ENCODE measurements at places on chromosomes 12 and 14.

DNA sequence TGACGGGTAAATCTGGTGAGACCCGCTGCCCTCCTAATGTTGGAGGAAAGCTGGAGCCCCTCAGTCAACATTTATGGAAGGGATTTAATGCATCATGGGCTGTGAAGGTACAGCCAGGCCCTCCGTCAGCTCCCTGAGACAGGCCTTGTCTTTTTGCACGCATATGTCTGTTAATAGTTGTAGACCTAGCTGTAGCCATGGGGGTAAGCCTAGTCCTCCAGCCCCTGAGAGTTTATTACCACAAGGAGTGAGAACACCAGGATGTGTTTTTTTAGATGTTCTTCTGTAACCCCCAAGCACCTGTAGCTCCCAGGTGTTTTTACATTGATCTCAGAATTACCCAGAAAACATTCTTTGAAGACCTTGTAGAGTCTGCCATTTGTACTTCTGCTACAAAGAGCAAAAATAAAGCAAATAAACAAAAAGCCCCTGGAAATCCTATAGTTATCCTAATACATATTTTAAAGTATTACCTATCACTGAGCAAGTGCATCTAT, 25.5 kb downstream of the ETV6 start:
- no peak for DNase-seq

DNA sequence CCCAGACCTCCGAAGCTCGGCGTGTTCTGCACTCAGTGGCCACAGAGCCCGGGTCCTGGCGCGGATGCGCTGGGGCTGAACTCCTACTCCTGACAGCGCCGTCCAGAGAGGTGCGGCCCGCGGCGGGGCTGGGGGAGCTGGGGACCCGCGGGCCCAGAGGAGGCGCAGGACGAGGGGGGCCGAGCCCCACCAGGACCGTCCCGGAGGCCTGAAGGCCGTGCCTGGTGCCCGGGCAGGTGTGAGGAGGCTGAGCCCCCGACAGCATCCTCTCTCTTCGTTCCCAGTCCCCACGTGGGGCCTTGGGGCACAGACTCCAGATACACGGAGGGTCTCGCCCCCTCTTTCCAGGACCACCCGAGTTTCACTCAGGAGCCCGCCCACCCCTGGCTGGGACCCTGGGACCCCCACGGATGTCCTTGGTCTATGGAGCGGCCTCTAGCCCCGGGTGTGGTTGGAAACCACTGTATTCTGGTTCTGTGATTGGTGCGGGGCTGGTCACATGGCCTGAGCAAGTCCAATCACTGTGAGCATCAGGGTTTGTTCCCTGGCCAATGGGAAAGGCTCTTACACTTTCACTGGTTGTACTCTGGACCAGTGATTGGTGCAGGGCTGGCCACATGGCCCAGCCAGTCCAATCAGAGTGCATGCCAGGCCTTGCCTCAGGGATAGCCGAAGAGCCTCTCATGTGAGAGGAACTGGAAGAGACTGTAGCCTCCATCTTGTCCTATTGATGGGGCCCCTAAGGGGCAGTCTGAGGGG, 217.6 kb upstream of the SFSWAP start:
- DNase-seq: peak; percentile 18

GRCh38 chr14:93824518-93825234, 36.4 kb upstream of the PRIMA1 start:
- no peak for DNase-seq

DNA sequence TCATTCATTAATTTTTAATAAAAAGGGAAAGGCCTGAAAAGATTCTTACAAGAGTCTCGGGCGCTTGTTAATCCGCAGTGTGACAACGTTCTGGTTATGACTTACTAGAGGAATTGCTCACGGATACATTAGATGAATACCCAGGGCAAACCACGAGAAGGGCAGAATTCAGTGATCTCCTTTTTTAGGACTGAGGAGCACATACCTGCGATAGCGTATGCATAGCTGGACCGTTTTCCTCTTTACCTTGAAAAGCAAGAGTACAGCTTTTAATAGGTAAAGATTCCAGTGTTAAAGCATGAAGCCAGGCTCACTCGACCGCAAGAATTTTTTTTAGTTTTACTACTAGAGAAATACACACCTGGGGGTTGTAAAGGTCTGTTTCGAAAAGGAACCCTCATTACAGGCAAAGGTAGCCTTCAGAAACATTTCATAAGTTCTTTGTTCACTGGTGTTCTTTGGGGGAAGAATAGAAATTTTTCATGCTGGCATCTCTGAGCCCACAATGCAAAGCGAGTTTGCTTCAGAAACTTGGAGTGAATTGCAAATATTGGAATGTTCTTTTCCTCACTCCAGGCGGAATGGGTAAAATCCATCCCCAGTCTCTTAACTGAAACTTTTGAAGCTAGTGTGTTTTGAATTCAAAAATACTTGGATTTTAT, 953 bp downstream of the MAPK1IP1L start:
- no peak for DNase-seq

DNA sequence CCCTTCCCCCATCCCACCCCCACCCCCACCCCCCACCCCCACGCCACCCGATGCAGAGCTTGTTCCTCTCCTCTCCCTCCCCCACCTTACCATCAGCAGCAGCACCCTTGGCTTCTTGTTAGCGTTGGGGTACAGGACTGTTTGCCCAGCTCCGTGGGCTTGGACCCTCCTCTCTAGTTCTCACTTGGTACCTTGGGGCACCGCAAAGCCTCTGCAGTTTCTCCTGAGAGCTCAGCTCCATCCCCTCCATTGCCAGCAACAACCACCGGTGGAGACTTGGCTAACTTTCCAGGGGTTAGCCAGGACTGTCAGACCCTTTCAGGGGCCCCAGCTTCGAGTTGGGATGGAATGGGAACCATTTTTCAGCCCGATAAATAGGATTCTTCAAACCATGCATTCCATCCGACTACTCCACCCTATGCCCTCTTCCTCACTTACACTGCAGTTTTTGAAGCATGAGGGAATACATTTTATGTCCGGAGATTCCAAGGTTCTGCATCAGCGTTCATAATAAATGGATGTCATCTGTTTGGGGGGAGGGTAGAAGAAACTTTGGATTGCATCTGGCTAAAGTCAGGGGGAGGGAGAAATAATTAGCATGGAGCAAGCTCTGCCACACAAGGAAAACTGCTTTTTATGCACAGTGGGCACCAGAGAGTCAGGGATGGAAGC, 1.1 kb downstream of the SCN8A start:
- DNase-seq: no peak

DNA sequence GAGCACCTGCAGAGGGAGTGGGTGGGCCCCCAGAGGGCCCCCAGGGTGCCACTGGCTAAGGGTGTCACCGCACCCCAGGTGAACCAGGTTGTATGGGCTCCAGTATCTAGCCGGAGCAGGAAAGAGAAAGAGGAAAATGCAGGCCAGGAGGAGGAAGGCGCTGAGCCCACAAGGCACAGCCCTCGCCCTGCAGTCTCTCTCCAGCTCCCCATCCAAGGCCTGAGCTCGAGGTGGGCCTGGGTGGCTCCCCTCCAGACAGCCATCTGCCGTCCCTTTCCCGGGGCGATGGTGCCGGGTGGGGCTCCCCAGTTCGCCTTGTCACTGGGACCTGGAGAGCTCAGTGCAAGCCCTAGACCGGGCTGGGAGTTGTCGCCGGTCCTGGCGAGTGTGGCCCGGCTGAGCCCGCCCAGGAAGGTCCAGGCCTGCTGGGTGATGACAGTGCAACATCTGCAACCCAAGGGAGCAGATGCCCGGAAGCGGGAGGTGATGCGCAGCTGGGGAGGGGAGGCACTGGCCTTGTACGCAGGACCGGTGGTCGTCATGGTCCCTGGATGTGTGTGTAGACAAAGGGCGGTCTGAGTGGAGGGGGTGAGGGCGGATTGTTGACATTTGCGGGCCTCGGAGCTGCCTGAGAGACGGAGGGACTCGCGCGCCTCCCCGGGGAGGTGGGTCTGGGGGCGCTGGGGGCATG, 716 bp downstream of the TMEM179 start:
- DNase-seq: no peak

DNA sequence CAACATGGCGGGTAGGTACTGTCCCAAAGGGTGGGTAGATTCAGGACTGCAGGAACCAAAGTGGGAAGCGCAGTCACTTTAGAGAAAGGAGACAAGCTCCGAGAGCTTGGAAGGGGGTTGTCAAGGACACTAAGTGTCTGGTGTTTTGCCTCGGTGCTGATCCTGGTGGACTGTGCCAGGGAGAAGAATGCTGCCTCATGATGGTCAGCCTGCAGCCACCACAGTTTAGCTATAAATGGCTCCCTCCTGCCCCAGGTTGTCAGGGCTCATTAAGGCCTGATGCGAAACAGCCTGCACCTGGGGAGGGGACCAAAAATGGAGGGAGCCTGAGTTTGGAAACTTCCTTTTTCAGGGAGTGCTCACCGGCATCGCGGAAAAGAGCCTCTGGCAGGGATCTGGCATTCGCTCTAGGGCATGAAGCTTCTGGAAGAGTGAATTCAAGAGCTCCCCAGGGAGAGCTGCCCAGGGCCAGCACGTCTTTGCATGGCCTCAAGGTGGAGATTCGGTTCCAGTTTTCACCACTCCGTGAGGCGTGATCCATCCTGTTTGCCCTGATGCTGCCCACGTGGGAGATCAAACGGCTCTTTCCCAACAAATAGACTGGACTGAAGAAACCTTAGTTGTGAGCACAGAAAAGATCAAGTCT, 164.0 kb downstream of the FOXN3 start:
- DNase-seq: no peak

GRCh38 chr12:51536159-51536558, 54.9 kb upstream of the SCN8A start:
- DNase-seq: no peak

DNA sequence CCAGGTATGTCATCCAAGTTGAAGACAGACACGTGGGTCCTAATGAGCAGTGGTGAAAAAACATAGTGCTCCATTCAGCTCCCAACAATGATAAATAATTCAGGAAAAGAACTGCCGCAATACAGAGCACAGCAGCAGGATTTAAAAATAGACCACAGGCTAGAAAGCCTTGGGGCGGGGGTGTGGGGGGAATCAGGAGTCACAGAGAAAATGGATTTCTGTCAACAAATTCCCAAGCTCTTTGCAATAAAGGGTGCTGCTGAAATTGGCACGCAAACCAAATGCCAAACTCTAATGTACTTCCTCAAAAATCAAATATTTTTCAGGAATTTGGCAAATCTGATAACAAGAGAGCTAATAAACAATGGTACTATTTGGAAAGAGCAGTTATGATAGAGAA, 58.6 kb downstream of the R3HDM2 start:
- no peak for DNase-seq

- no peak for DNase-seq
Measured at GRCh38 chr12:54439521-54440255, 20.6 kb upstream of the ITGA5 start.

DNA sequence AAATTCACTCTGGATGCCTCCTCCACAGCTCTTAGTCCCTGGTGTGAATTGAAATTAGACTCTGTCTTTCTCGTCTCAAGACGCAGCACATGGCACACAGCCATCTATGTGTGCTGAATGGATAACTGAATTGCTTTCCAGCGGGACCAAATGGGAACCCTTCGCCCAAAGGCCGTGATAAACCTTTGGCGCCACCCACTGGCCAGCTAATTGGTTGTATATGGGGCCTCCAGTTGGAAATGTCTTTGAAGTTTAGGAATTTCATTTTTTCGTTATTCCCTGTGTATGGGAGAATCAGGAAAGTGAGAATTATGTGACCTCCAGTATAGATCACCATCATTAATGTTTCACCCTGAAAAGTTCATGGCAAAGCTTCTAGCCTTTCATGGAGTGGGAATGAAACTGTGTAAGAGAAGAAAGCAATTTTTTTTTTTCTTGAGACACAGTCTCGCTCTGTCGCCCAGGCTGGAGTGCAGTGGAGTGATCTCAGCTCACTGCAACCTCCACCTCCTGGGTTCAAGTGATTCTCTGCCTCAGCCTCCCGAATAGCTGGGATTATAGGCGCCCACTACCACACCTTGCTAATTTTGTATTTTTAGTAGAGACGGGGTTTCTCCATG, 9.8 kb upstream of the HSP90AA1 start:
- peak; percentile 88 for DNase-seq

DNA sequence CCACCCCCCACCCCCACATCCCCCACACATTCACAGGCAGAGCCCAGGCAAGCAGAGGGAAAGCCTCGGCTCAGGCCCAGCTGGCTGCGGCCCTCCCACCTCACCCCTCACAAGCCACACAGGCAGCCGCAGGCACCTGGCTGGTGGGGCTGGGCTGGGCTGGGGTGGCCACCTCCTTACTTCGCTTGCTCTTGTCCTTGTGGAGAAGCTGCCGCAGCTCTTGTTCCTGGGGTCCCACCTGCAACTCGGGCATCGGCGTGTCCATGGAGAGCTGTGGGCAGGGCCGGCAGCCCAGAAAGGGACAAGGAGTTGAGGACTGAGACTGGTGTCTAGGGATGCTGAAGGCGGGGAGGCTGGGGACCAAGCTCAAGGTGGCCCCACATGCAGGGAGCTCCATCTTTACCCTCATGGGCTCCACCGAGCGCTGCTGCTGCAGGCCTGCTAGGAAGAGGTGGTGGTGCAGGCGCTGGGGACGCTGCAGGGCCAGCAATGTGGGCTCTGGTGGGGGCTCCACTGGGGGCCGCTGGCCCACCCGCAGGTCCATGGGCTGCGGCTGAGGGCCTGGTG, 21.2 kb downstream of the HDAC7 start:
- DNase-seq: no peak

- DNase-seq: no peak
Measured at GRCh38 chr14:25032092-25032784, 17.7 kb downstream of the STXBP6 start.

- no peak for DNase-seq
Measured at GRCh38 chr14:98138666-98139065, 1133.3 kb downstream of the BCL11B start.

- no peak for DNase-seq
Measured at GRCh38 chr12:103279444-103279843, 216.3 kb downstream of the C12orf42 start.

DNA sequence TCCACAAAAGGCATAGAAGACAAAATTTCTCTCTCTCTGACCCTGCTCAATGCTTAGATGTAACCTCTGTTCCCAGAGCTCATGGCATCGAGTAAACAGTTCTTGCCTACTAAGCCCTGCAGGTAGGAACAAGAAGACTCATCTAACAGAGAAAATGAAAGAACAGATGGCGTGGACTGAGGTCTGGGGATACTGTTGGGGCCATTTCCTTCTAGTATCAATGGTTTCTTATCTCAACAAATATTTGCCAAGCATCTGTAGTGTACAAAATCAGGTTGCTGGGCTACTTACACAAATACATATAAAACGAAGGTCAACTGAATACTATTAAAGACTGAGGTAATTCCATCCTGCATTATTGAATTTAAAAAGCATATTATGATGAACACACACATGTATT, 93.3 kb downstream of the RIMBP2 start:
- no peak for DNase-seq

- no peak for DNase-seq
Measured at GRCh38 chr12:97875064-97875463, 412.5 kb downstream of the RMST start.
